Hematopoietic multipotent progenitor cell treated with erythropoietin and hydrocortisone succinate and interleukin-3 and kit ligand, for 6 days (in vitro differentiated cells): ENCODE measurements at places on chromosomes 3 and 15.

DNA sequence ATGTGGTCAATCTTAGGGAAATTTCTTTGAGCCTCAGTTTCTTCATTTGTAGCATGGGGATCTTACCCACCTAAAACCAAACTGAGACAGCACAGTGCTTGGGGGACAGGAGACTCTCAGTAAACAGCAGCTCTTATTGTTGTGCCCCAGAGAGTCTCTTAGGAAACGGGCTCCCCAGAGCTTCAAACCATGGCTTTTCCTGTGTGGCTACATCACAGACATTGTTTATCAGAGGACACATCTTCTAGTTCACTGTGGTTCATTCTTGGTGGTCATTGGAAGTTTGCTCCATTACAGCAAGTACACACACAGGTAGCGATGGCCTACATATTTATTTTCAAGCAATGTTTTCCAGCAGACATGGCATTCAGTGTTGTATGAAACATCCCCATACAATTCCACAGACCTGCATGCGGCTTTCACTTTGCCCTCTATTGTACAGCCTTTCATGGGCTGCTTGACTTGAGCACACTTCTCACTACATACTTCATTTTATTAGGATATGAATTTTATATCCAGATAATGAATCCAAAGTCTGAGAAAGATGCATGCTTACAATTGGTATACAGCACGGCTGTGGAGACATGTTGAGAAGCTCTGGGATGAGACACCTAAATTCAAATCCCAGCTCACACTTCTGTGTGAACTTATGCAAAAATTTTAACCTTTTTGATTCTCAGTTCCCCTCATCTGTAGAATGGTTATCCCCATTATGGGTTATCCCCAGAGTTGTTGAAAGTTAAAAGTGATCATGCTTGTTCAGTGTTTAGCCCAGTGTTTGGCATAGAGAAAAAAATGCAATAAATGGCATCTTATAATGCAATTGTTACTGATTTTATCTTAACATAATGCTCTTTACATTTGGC is 84.8 kb upstream of the ICE2 start:
- DNase-seq, result no peak

GRCh38 chr3:12954891-12955650 is 113.7 kb upstream of the RPL32 start:
- peak; percentile 96 for DNase-seq

- DNase-seq, result no peak
Measured at GRCh38 chr3:49745986-49746385, 22.2 kb upstream of the GMPPB start.

DNA sequence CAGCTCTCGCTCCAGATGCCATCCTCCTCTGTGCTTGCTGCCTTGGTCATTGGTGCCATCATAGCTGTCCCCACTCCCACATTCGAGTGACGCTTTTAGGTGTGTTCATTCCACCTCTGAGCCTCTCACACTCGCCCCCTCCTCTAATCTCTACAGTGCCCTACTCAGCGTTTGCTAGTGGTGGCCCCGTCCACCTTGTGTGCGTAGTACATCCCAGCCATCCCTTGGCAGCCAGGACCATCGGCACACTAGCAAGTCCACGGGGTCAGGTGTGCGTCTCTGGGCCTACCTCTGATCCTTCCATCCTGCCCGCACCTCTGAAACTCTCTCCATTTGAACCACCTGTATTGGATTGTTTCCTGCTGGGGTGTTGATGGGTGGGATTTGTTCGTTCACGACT is 54.2 kb upstream of the RGMA start:
- no peak for DNase-seq

DNA sequence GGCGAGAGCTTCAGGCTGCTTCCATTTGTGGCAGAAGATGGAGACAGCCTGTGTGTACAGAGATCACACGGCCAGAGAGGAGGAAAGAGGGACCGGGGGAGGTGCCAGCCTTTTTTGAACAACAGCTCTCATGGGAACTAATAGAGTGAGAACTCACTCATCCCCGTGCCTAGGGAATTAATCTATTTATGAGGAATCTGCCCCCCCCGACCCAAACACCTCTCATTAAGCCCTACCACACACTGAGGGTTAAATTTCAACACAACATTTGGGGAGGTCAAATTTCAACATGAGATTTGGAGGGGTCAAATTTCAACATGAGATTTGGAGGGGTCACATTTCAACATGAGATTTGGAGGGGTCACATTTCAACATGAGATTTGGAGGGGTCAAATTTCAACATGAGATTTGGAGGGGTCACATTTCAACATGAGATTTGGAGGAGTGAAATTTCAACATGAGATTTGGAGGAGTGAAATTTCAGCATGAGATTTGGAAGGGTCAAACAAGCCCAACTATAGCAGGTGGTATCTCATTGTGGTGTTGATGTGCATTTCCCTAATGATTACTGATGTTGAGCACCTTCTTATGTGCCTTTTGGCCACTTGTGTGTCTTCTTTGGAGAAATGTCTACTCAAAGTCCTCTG is 20.6 kb upstream of the RFTN1 start:
- no peak for DNase-seq

- DNase-seq, result no peak
Measured at GRCh38 chr3:123899300-123899865, 15.3 kb upstream of the MYLK start.

GRCh38 chr3:196749125-196749524 is 9.5 kb downstream of the PAK2 start:
- DNase-seq, result no peak

GRCh38 chr3:36736301-36736700 is 28.1 kb downstream of the DCLK3 start:
- DNase-seq, result peak; percentile 60

- DNase-seq, result peak; percentile 62
Measured at GRCh38 chr3:48367201-48367600, 4.8 kb upstream of the FBXW12 start.

GRCh38 chr3:143328451-143328850 is 208.9 kb downstream of the CHST2 start:
- DNase-seq, result no peak

DNA sequence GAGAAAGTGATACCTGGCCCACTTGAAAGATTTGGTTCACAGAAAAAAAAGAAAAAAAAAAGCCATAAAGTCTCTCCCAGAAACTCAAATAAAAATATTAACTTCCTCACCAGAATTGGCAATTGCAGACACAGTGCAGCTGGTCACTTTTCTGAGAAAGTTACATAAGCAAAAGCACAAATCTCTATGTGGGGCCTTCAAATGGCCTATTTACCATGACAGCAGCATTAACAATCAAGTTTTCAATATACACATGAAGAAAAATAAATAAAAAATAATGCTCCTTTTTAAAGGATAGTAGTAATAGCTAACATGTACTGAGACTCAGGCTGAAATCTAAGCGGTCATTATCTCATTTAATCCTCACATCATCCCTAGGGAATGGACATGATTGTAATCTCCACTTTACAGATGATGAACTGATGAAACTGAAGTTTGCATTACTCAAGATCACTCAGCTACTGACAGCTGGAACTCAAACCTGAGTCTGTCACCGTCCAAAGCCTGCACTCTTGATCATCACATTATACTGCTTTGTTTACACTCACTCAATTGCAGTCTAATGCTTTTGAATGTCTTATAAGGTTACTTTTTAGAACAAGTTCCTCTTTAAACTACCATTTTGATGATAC is 3.3 kb downstream of the NPTN start:
- no peak for DNase-seq

DNA sequence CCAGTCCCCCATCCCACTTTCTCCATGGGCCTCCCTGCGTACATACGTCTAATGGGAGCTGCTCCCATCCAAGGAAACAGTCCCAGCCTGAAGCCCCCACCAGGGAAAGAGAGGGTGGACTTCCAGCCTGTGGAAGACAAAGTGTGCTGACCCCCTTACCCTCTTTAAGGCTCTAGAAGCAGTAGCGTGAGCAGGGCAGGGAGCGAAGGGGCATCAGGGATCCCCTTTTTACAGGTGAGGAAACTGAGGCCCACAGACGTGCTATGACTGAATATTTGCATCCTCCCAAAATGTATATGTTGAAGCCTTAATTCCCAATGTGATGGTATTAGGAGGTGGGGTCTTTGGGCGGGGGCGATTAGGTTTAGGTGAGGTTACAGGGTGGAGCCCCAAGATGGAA is 83.4 kb downstream of the TOP2B start:
- DNase-seq, result no peak
